ENCODE measurements at places on chromosomes 1 and 21.

GRCh38 chr1:247180581-247180980, 8.8 kb upstream of the ZNF124 start:
- no peak for DNase-seq

DNA sequence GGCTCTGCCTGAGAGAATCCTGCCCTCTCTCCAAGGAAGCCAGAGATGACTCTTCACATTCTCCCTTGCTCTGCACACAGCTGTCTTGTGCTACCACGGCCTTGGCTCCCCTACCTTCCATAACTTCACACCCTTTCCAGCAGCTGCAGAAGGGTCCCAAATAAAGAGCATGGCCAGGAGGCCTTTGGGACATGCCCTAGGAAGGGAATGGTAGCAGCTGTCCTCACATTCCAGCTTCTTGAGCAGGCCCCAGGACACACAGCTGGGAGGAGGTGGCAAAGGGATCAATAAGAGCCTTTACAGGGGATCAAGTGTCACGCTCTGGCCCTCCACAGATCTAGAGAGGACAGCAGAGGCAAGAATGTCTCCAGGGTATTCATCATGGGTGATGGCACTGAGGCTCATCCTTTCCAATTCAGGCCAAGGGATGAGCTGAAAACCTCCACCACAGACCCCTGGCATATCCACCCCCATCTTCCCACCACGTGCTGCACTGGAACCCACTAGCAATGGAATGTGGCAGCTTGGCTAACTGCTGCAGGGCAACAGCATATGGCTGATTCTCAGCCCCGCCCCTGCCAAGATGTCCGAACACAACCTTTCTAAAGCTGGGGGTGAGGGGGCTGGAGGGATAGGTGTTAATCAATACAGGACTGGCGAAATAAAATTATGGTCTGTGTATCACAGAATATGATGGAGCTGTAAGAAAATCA, 17.8 kb upstream of the RAB29 start:
- DNase-seq = no peak

DNA sequence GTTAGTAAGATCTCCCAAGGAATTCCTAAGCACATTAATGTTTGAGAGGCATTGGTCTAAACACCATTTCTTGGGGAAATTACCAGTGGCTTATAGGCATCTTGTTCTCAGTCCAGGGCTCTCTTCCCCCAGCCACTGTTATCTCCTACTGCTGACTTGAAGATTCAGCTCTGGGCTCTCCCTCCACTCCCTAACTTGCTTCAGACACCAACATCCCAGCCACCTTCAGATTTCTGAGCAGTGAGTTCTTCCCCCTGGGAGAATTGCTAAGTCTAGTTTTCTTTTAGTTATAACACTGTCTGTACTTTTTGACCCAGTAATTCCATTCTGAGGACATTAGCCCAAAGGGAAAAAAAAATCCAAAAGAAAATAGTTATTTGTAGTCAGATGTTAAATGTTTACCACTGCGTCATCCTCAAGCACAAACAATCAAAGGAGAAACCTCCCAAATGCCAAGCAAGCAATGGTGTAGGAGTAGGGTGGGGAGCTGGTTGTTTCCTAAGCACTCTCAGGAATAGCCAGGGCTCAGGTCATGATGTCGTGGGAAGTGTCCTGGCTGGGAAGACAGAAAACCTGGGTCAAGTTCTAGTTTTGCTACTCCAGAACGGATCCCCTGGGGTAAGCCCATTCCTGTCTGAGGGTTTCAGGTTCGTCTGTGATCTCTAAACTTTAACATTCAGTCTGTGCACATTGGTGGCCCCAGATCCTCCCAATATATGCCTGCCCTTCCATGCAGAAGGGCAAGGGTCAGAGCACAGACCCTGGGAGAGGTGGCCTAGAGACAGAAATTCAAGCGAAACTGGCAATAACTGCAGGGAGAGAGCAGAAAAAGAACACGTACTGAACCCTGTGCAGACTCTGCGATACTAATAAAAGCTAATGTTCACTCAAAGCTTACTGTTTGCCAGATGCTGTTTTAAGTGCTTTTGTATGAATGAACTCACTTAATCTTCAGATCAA, 191.1 kb upstream of the FGGY start:
- no peak for DNase-seq

DNA sequence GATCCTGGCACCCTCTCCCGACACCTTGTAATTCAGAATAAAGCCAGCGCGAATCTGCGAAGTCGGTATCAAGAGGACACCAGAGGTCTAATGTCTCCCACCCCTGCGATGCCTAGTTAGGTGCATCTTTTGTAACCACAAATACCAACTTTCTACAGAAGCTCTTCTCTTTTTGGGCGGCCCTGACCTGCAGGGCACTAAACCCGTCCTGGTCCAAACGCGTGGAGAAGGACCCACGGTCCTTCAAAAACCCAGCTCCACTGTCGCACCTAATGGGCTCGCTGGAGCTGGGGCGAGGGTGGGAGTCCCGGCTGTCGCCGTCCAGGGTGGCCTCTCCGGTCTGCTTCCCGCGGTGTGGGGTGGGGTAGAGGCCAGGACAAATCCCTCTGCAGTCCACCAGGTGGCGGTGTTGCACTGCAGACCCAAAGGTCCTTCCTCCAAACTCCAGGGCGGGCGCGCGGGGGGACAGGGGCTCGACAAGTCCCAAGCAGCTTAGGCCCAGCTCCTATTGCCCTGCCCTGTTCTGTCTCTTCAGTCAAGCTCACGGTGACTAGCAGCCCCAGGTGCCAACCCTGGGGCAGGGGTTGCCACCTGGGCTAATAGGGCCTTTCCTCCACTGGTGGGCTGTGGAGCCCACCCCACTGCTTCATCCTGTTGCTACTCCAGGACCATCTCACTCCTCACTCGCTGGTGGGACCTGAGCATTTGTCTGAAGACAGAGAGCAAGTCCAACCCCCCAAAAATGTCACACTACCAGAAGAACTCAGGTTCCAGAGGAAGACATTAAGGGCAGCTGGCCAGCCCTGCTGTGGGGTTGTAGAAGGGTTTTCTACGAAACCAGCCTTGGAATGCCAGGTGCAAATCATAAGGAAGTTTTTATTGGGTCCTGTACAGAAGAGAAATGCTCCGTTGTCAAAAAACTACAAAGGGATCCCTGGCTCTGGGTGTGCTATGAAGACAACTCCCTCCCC, 2.8 kb downstream of the HES3 start:
- DNase-seq = peak; percentile 74

- no peak for DNase-seq
These were observed 110.6 kb downstream of the NPHP4 start for GRCh38 chr1:5881526-5882222.
